NCI-H1417 treated with DMSO at 0.1 percent for 48 hours (cell line): ENCODE measurements at places on chromosomes 7 and 10.

GRCh38 chr7:87027900-87028299, 31.6 kb downstream of the ELAPOR2 start:
- no peak for DNase-seq

DNA sequence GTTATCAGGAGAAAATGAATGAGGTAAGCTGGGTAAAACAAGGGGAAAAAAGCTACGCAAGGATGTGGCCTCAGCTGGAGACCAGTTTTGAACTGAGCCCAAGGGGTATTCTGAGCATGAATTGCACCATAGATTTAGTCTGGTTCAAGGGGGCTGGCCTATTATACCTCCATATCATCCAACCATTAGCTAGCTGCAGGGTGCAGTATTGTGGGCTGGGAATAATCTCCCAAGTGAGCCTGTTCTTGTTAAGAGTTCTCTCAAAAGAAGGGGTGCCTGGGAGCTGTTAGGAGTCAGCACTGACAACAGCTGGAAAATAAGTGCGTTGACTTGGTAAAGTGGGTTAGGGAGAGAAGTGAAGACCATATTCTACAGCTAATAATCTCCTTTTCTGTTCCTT, 8.0 kb downstream of the TAS2R16 start:
- DNase-seq, result no peak

DNA sequence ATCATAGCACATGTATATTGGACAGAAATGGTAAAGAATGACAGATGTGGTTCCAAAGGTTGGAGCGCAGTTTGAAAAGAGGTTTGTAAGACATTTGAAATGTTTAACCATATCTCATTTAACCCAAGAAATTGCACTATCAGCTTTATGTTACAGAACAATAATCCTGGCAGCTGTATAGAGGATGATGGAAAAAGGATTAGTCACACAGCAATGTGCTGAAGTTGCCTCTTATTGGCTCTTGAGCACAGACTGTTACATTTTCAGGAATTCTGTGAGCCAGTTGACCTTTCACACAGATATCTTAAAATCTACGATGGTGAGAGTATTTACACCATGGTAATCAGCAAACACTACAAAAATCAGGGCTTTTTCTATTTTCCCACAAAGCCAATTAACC, 3.9 kb downstream of the COG5 start:
- DNase-seq, result no peak

DNA sequence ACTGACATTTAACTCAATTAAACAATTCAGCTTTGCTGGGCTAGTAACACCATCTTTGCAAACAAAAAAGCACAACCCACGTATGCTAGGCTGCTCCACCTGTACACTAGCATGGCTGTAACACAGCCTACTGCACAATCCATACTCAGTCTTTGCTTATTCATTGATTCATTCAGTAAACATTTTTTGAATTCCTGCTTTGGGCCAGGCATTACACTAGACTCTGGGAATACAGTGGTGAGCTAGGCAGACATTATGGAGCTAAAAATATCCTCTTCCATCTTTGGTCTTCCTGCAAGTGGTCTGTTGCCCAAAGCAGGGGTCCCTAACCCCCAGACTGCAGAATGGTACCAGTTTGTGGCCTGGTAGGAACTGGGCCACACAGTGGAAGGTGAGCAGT, 9.9 kb downstream of the CNNM1 start:
- no peak for DNase-seq

DNA sequence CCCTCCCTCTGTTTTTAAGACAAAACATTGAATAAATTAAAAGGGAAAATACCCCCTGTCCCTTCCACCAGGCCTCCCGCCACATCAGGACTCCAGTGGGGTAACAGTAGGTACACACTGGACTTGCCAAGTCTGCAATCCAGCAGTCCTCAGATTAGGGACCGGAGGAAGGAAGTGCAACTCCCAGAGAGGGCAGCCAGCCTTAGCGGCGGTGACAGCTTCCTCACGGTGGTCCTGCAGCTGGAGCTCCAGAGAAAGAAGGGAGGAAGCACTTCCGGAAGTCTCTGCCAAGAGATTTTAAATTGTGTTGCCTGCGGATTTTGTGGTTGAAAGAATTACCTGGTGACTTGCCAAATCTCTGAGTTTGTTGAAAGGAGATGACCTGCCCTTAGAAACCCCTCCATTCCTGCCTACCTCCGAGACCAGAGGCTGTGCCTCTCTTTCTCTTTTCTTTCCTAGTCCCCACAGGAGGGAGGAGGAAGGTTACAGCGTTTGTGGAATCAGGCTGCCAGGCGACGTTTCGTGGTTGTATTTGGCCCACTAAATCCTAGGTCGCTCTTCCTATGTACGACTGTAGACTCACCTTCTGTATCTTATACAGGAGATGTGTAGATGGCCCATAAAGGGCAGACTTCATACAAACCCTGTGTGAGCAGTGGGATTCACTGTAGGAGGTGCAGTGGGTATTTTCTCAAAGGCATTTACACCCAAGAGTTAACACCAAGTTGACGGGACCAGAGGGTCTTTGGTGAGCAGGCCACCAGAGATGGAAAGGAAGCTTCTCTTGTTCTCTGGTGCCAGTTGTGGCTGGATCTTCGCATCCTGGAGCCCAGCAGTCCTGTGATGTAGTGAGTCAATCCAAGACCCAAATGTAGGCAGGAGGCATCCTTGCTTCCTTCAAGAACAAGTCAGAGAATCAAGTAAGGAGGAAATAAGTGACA, 77.9 kb downstream of the INSIG1 start:
- DNase-seq, result no peak

DNA sequence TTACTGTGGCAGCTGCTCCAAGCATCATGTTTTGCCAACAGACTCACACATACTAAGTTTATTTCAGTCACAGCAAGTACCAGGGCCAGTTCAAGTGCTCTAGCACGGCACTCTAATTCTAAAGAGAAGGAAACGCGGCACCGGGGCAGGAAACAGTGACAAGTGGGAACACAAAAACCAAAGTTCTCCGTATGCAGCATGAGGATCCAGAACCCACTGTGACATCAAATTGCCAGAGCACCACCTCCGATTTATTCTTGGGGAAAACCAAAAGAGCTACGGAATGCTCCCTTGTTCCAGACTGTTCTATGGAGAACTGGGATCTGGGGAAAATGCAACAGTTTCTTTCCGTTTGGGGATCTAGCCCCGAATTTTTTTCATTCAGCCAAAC, 448 bp upstream of the PTER start:
- no peak for DNase-seq

DNA sequence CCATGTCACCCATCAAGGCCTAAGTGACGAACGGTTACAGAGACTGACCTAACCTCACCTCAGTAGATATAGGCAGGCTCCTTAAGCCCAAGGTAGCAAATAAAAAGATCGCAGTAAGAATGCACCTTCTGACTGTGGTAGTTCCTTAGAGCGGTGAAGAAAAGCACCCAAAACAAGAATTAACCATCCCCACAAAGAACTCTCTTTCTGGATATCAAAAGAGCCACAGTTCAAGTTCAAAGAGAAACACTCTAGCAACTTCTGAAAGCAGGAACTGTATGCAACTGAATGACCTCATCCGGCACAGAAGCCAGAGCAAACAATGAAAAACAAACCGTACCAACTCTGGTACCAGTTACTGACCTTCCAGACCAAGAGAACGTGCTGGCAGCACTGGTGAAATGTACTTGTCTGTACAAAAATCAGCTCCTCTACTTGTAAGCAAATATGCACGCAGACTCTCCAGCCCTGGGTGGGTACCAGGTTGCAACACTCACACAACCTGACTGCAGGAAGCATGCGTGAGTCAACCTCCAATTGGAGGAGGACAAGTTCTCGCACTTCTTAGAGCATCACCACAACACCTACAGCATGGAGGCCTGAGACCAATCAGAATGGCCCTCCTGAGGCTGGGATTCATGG, 202.7 kb downstream of the FAM107B start:
- DNase-seq, result no peak

DNA sequence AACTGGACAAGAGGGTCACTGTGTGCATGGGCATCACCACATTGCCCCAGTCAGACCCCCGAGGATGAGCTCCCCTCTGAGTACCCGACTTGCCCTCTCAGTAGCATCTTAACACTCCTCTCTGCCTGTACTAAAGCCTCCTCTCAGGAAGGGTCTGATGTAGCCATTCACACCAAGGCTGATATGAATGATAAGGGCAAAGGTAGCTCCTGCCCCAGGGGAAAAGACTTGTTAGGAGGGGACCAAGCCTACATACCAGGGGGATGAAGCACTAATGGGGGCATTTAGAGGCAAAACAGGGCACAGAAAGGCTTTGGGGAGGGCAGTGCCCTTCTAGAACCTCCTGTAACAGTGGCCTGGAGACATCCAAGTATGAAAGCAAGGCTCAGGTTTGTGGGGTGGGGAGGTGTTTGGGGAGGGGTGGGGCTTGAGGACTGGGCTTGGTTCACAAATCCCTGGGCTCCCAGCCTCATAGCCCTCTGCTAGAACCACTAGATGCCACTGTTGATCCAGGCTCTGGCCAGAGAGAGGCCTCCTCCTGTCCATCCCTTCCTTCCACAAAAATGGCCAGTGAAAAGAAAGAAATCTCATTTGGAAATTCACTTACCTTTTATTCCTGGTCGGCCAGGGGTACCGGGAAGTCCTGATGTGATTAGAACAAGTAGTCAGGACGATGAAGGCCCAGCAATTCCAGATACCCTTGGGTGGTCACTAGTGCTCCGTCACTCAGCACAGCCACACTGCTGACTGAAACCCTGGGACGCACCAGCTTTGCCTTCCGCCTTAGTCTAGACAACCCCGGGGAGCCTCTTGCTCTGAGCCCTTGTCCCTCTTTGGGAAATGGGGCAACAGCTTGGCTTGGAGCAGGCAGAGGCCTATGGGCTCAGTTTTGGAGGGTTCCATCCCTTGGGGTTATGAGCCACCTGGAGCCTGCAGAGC, 40.3 kb downstream of the COL17A1 start:
- no peak for DNase-seq

DNA sequence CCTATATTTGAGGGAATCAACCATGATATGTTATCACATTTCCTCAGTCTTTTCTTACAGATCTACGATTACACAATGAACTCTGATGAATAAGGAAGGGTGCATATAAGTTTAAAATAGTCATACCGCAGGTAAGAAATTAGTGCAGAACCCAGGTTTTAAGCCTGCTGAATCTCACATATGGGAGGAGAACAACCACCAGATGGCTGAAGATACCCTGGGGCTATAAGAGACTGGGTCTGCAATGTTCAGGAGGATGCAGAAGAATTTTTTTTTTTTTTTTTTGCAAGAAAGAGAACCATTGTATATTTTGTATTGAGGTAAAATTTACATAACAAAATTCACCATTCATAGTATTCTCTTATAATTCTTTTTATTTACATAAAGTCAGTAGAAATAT, 372.3 kb upstream of the MYO3A start:
- no peak for DNase-seq

DNA sequence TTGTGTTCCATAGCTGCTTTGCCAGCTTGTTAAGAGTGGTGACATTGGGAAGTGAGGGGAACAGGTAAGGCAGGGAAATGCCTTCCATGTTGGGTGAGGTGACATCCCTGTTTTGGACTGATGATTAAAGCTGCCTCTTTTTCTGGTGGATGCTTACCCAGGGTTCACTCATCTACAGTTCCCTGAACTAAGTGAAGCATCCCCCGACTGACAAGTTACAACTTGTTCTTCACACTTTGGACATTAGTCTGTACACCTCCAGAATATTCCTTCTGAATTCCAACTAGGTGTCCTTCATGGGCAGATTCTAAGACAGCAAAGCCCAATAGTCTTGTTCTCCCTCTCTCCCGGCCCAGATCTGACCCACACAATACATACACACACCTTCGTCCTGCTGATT, 63.4 kb downstream of the HDAC9 start:
- no peak for DNase-seq

- peak; percentile 16 for DNase-seq
Observed at GRCh38 chr10:75450644-75451640, 19.5 kb downstream of the LRMDA start.

DNA sequence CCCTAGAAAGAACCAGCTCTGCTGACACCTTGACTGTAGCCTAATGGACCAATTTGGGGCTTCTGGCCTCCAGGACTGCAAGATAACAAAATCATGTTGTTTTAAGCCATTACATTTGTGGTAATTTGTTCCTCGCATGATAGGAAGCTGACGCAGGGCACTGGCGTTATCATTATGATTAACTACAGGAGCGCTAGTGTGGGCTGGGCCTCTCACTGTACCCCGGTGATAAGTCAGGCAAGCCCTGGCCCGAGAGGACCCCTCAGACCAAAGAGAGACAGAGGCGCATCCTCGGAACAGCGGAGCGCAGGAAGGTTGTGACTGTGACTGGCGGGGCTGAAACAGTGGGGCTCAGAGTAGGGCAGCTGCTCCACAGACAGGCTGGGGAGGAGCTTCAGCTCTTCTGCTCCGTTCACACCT, 150.3 kb upstream of the CHST15 start:
- no peak for DNase-seq

GRCh38 chr7:79636849-79637248, 183.4 kb upstream of the MAGI2 start:
- no peak for DNase-seq

DNA sequence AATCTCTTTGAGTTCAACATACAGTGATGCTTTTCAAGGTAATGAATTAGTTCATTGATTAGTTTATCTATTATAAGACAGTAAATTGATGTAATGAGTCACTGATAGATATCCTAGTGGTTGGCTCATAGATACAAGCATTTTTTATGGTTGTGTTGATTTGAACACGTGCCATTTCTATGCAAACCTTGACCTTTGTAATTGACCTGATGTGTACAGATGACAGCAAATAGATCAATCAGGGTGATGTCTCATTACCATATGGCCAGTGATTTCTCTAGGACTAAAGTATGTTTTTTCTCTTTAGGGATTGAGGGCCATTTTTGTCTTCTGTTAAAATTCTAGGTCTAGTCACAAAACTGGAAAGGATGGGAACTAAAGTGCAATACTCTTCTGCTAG, 760.3 kb upstream of the GALNT17 start:
- DNase-seq, result no peak

DNA sequence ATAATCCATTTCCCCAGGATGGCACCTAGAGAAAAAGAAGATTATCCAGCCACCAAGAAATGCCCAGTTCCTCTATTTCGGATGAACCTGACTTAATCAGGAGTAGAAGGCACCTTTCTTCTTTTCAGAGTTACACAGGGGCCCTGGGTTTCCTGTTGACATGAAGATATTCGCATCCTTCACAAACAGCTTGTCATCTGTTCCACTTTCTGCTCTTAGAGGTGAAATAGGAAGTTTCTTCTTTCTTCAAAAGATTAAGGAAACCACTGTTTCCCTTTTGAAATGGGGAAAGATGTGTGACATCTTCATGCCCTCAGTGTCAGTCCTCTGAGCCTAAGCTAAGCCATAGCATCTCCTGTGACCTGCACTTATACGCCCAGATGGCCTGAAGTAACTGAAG, 39.1 kb upstream of the RAB18 start:
- no peak for DNase-seq

DNA sequence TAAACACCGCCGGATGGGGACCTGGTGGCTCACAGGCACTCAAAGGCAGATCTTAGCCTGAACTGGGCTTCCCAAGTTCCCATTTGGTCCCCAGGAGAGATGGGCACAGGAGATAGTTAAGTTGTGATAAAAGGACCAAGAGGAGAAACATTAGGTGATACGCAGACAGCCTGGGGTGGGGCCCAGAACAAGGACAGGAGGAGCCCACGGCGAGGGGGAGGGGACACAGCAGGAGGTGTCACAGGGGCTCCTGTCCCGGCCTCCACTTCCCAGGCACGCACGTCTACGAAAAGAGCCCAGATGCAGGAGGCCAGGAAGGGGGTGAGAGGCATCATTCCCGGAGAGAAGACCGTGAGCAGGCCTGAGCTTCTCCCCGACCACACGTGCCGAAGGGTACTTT, 16.3 kb upstream of the DNAAF5 start:
- DNase-seq, result no peak
